Renal pelvis (tissue), 12 donors: ENCODE measurements at places on chromosomes 1 and 21. TPM values are rescaled to one million over a fixed set of nuclear protein-coding genes. Genes with fewer than 3 reads are reported as not detected.

Gene LMX1A
- not detected for polyA plus RNA-seq

Gene CFHR3
- polyA plus RNA-seq, result 0.31 TPM

Gene SELENBP1
- polyA plus RNA-seq, result 51.2 TPM

Gene LINGO4
- not detected for polyA plus RNA-seq

Gene CYP4A11
- polyA plus RNA-seq, result 58.8 TPM

Gene HSD3B1
- 0.82 TPM for polyA plus RNA-seq

Gene S100A9
- polyA plus RNA-seq, result 20.4 TPM

Gene TRIM45
- polyA plus RNA-seq, result 29.3 TPM

Gene SPATA46
- 0.80 TPM for polyA plus RNA-seq

DNA sequence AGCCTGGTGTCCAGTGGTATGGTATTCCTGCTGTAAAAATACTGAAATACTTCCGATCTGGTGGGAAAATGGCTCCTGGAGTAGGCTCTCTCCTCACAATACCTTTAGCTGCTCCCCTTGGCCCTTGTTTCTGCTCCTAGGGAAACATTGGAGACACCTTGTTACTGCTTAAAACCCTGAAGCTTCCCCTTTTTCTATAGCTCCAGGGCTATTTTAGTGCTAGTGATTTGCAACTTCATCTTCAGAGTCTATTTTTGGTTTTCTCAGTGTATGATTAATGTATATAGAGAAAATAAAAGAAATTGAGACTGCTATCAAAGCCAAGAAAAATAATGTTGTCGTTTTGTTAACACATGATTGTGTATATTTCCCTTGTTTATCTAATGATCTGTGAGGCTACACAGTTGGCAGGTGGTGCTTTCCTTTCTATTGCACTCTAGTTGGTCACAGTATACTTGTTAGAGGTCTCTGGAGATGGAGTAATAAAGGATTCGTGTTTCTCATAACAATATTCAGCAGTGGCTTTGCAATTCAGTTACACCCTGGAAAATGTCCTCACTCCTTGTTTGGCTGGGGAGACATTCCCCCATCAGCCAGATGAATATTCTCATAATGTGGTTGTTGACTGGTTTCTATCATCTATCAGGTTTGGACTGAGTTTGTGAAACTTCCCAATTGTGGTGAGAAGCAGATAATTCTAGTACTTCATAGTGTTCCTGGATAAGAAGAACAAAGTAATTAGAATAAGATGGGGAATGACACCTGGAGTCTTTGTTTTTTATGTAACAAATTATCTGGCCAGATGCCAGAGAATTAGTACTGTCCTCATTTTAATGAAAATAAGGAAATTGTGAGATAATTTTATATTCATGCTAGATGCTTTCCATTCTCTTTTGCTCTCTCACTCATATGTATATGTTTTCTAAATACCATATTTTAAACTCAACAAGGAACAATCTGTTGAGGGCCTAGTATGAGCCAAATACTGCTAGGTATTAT, 44.8 kb upstream of the CACYBP start:
- DNase-seq, result no peak

GRCh38 chr1:10152709-10153284, 57.6 kb upstream of the KIF1B start:
- DNase-seq, result no peak

DNA sequence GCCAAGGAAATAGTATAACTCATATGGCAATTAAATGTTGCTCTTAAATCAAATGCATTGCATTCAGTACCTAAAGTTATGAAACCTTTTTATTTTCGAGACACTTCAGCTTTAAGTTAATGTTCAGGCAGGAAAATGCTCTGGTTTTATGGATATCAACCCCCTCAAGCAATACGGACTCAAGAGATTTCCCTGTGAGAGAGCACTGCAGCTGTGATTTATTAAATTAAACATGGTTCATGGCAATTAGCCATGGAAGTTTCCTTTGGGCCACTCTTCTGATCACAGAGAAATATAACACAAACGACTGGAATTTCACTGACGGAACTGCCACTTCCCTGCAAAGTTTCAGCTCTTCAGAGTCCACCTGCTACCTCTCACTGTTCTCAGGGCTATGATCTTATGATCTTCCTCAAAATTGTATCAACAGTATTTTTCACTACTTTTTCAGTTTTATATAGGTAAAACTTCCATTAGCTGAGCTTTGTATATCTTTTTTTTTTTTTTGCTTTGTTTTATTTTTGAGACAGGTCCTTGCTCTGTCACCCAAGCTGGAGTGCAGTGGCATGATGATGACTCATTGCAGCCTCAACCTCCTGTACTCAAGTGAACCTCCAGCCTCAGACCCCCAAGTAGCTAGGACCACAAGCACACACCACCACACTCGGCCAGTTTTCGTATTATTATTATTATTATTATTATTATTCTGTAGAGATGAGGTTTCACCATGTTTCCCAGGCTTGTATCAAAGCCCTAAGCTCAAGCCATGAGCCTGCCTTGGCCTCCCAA, 923.1 kb upstream of the TMPRSS15 start:
- DNase-seq, result no peak

DNA sequence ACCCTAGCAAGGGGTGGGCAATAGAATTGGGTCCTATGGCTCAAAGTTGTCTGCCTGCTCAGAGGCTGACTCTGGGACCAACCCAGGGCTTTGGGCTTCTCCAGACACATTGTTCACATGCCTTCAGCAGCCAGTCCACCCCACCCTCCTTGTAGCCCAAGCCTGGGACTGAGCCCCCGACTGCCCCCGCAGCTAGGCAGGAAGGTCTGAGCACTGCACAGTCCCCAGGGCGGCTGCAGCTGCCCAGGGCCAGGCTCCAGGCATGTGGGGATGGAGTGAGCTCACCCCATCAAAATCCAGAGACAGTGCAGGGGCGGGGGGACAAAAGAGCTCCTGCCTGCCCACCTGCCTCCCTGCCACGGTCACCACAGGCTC, 35.6 kb downstream of the HSPG2 start:
- no peak for DNase-seq

DNA sequence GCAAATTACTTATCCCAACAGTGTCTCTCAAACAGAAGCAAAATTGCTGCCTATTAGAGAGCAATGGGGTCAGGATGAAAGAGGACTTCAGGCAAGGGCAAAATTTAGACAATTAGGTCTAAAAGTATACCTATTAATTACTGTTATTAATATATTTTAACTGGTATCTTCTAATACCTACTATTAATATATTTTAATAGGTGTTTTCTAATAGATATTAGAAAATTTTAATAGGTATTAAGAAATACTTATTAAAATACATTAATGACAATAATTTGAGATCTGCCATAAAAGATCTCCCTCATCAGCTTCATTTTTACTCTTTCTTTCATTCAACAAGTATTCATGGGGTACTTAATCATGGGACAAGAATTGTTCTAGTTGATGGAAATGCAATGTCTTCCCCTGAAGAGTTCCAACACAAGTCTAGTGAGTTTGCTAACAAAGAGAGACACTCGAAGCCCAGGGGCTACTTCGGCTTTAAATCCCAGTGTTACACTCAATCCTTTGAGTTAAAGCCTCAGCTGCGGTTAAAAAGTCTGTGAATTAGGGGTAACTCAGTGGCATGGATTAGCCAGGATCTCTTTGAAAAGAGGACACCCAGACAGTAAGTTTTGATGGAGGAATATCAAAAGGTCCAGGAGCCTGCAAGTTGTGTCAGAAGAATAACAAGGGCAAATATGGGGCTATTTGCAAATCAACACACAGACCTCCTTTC, 44.1 kb downstream of the STYXL2 start:
- DNase-seq, result no peak

- DNase-seq, result no peak
These were observed 144.7 kb downstream of the GRIK3 start for GRCh38 chr1:36889478-36890226.

GRCh38 chr1:32276032-32276782, 15.7 kb upstream of the HDAC1 start:
- no peak for DNase-seq

GRCh38 chr1:239677362-239677761, 291.0 kb downstream of the CHRM3 start:
- DNase-seq, result no peak

GRCh38 chr21:34887725-34888568, 161.2 kb downstream of the RUNX1 start:
- DNase-seq, result no peak

- no peak for DNase-seq
These were observed 81.3 kb upstream of the C21orf91 start for GRCh38 chr21:17900281-17900989.

DNA sequence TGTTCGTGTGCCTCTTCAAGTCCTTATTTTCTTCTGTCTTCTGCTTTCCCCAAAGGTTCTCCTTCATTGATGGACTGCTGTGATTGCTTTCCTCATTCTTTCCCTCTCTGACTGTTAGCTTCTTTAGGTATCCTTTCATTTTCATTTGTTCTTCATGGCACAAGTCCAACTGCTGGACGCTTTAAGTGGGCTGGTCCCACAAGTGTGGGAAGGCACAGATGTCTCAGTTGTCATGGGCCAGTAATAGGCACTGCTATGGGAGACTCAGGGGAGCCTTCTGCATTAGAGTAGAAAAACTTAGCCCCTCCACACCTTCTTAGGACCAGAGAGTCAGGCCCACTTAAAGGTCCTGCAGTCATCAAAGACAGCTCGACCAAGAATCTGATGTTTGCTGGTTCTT, 122.3 kb upstream of the C1orf105 start:
- DNase-seq, result no peak

DNA sequence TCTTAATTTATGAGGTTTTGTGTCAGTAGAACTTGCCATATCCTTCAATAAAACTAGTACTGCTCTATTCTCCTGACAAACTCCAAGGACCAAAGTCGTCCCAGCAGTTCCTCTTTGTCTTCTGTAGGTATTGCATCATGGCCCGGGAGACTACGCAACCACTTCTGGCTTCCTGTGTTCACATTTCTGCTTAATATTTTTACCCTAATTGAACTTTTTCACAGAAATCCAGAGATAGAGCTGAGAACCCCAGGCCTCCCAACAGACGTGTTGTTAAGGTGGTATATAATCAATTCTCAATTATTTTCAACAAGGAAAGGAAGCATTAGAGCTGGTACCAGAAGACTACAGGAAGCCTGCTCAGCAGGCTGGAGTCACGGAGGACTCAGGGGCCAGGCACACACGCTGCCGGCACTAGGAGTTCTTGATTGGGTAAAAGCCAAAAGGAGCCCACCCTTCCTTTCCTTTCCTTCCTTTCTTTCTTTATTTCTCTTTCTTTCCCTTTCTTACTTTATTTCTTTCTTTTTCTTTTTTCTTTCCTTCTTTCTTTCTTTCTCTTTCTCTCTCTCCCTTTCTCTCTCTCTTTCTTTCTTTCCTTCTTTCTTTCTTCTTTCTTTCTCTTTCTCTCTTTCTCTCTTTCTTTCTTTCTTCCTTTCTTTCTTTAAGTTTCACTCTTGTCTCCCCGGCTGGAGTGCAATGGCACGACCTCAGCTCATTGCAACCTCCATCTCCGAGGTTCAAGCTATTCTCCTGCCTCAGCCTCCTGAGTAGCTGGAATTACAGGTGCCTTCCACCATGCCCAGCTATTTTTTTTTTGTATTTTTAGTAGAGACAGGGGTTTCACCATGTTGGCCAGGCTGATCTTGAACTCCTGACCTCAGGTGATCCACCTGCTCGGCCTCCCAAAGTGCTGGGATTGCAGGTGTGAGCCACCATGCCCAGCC, 173.7 kb downstream of the ZBTB18 start:
- DNase-seq, result no peak

GRCh38 chr1:100188617-100189016, 10.6 kb upstream of the LRRC39 start:
- DNase-seq, result peak; percentile 78

DNA sequence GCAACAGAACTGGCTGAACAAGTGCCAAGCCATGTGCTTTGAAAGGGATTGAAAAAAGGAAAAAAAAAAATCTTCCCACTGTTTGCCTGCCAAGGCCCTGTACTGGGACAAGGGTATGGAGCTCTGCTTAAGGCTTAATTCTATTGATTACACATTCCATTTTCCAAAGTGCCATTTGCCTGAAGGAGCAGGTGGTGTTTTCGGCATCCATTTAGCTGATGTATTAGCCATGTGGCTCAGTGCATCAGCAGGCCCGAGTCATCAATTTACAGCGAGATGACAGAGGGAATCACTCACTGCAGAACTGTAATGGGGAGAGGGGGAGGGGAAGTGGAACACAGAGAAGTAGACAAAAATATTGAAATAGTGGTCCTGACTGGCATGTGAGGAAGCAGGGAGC, 144.2 kb upstream of the BEND5 start:
- no peak for DNase-seq

GRCh38 chr21:46118316-46119143, 20.6 kb downstream of the COL6A2 start:
- no peak for DNase-seq

GRCh38 chr1:246789454-246790339, 65.5 kb downstream of the SCCPDH start:
- DNase-seq, result no peak

GRCh38 chr21:33033961-33034413, 8.3 kb downstream of the OLIG2 start:
- DNase-seq, result no peak

- no peak for DNase-seq
These were observed 4.2 kb upstream of the SIPA1L2 start for GRCh38 chr1:232634096-232634495.

GRCh38 chr1:178238722-178239510, 145.0 kb downstream of the RASAL2 start:
- DNase-seq, result no peak

DNA sequence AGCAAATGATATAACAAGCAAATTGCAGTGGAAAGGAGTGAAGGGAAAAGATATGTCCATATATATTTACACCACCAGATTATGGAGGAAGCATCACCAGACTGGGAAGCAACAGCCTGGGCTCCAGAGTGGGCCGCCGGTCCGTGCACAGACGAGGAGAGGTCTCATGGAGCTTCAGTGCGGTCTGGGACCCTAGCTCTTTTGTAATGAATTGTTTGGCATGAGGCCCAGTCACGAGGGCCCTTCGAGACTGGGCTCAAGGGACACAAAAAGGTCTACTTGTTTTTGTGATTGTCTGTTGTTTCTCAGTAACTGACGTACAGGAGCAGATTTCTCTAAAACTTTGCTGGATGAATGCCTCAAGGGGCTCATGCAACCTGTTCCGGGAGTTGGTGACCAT, 12.9 kb upstream of the STUM start:
- DNase-seq, result no peak

GRCh38 chr1:27832762-27833161, 2.2 kb downstream of the PPP1R8 start:
- DNase-seq, result no peak

DNA sequence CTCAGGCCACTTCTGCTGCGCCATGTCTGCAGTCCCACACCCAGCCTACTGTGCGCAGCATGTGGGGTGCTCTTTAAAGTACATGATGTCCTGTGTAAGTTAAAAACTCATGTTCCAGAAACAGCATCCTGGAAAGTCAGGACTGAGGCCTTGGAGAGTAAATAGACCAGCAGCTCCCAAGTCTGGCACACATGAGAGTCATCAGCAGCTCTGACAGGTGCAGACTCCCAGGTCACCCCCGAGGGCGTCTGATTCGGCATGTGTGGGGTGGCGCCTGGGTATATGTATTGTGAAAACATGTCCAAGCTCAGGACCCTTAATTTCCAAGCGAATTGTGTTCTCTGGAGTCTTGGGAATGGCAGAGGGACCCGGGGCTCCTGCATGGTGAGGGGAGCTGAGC, 120.1 kb upstream of the RUNX3 start:
- no peak for DNase-seq
